T-cell (primary cell): ENCODE measurements at places on chromosomes 2 and 18. TPM values are rescaled to one million over a fixed set of nuclear protein-coding genes. Genes with fewer than 3 reads are reported as not detected.

- no peak for DNase-seq
These were observed 18.7 kb upstream of the ATOH8 start for GRCh38 chr2:85734942-85735608.

DNA sequence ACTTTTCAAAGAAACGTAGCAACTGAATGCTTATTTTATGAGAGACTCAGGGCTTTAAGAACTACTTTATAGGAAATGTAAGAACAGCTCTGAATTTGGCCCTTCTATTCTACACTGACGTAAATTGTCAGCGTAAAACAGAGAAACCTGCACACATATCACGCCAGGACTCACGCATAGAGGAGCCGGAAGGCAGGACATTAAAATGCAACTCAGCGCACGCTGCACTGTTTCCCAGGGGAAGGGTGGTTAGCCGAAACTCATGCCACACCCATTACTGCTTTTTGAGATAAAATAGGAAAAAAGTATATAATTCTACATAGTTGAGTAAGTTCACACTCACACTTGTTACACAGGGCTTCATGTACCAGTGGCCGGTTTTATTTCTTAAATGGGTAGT, 7.4 kb downstream of the TUBB6 start:
- DNase-seq, result no peak

Gene VWA3B
- not detected for total RNA-seq

DNA sequence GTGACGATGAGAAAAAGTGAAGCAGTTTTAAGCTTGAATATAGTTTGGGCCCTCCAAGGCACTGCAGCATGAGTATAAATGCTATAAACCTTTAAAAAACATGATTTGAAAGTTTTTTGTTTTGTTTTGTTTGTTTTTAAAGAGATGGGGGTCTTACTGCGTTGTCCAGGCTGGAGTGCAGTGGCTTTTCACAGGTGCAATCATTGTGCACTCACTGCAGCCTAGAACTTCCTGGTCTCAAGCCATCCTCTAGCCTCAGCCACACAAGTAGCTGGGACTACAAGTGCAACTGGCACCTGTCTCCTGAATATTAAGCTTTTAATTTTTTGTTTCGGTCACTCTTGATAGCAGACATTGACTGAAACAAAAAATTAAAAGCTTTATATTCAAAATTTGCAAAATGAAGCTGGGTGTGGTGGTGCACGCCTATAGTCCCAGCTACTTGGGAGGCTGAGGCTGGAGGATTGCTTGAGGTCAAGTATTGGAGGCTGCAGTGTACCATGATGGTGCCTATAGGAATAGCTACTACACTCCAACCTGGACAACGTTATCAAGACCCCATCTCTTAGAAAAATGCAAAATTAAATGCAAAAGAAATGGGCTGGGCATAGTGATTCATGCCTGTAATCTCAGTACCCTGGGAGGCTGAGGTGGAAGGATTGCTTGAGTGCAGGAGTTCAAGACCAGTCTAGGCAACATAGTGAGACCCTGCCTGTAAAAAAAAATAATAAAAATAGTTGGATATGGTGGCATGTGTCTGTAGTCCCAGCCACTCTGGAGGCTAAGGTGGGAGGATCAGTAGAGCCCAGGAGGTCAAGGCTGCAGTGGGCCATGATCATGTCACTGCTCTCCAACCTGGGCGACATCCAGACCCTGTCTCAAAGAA, 15.0 kb downstream of the FZD5 start:
- no peak for DNase-seq

- DNase-seq, result no peak
These were observed 6.6 kb downstream of the PROC start for GRCh38 chr2:127424598-127425520.
